ENCODE measurements at places on chromosomes 5 and 9. TPM values are rescaled to one million over a fixed set of nuclear protein-coding genes. Genes with fewer than 3 reads are reported as not detected.

Gene NFIB
- 15.6 TPM for polyA plus RNA-seq

Gene PALM2AKAP2
- polyA plus RNA-seq, result 0.26 TPM

Gene CSF1R
- polyA plus RNA-seq, result 7.5 TPM

Gene CYLC2
- polyA plus RNA-seq, result not detected

Gene ZNF454
- 0.77 TPM for polyA plus RNA-seq

GRCh38 chr9:16043756-16044578 lies 491.1 kb downstream of the CCDC171 start:
- H3K36me3 ChIP-seq, result no peaks in the 10 kb centered on the region
- DNase-seq, result peak; percentile 88
- H3K4me3 ChIP-seq, result no peak overlapping the region
- no peak overlapping the region for H3K27ac ChIP-seq
- H3K27me3 ChIP-seq, result no peaks in the 10 kb centered on the region

DNA sequence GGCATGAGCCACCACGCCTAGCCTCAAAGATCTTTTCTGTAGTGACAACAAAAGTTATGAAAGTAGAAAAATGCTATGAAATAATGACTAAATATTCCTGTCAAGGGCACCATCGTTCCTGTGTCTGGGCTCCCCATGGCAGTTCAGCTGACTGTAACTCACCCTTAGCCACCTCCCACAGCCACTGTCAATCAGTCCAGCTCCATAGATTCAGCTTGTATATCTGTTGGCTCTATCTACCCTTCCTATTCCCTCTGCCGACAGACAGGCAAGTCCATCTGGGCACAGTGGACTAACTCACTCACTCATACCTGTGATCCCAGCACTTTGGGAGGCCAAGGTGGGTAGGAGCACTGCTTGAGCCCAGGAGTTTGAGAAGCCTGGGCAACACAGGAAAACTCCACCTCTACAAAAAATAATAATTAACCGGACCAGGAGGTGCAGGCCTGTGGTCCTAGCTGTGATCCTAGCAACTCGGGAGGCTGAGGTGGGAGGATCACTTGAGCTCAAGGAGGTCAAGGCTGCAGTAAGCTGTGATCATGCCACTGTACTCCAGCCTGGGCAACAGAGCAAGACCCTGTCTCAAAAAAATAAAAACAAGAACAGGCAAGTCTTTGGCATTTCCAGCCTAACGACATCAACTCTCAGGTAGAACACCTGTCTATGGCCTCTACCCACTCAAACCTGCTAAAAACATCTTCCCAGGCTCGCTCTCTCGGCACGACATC lies 6.2 kb downstream of the CAMSAP1 start:
- H3K27ac ChIP-seq, result no peak overlapping the region
- H3K36me3 ChIP-seq, result no peaks in the 10 kb centered on the region
- no peaks in the 10 kb centered on the region for H3K27me3 ChIP-seq
- no peak overlapping the region for H3K4me3 ChIP-seq
- peaks cover 13% of the 10 kb centered on the region for H3K4me1 ChIP-seq

GRCh38 chr9:121317737-121318630 lies 50.0 kb downstream of the GSN start:
- H3K36me3 ChIP-seq, result peaks cover 23% of the 10 kb centered on the region
- peaks cover 16% of the 10 kb centered on the region for H3K4me1 ChIP-seq
- no peak overlapping the region for H3K4me3 ChIP-seq
- H3K27ac ChIP-seq, result peak overlapping the region; percentile 22
- DNase-seq, result no peak

DNA sequence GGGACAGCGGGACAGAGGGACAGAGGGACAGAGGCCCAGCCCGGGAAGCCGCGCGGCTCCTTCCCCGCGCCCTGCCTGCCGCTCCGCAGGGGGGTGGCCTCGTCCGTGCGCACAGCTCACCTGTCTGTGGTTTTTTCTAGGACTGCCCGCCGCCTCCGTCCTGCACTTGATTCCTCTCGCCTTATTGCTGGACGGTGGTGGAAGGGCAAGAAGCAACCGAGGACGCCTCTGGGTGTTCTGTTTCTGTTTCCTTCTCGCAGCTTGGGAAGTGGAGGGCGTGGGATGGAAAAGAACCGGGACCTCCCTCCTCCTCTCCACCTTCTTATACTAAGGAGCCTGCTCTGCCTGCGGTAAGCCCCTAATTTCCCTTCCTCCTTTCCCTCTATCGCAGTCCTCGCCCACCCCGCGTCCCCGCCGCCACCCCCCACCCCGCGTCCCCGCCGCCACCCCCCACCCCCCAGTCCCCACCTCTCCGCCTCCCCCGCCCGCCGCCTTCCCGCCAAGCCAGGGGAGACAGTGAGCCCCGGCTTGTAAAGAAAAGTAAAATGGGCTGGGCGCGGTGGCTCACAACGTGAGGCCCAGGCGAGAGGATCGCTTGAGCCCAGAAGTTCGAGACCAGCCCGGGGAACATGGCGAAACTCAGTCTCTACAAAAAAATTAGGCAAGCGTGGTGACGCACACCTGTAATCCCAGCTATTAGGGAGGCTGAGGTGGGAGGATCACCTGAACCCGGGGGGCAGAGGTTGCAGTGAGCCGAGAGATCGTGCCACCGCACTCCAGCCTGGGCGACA lies 9.6 kb upstream of the FLT4 start:
- H3K36me3 ChIP-seq, result no peaks in the 10 kb centered on the region
- no peaks in the 10 kb centered on the region for H3K27me3 ChIP-seq
- H3K4me1 ChIP-seq, result no peaks in the 10 kb centered on the region
- H3K4me3 ChIP-seq, result no peak overlapping the region

DNA sequence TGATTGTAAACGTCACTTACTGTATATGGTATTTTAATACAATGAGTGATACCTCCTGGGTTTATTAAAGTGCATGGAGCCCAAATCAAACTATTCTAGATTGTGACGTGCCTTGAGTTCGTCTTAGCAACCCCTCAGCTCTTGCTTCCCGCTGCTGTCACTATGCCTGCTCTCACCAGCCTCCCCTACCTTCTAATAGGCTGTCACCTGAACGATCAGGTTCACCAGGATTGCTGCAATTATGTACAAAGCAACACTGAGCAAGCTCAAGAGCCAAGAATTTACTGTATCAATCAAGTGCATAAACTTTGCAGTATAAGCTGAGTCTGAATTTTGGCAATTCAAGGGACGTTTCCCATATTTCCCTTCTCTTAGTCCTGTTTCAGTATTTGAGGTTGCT lies 3.0 kb downstream of the LECT2 start:
- H3K36me3 ChIP-seq, result no peaks in the 10 kb centered on the region
- H3K4me1 ChIP-seq, result no peaks in the 10 kb centered on the region
- H3K27me3 ChIP-seq, result no peaks in the 10 kb centered on the region

DNA sequence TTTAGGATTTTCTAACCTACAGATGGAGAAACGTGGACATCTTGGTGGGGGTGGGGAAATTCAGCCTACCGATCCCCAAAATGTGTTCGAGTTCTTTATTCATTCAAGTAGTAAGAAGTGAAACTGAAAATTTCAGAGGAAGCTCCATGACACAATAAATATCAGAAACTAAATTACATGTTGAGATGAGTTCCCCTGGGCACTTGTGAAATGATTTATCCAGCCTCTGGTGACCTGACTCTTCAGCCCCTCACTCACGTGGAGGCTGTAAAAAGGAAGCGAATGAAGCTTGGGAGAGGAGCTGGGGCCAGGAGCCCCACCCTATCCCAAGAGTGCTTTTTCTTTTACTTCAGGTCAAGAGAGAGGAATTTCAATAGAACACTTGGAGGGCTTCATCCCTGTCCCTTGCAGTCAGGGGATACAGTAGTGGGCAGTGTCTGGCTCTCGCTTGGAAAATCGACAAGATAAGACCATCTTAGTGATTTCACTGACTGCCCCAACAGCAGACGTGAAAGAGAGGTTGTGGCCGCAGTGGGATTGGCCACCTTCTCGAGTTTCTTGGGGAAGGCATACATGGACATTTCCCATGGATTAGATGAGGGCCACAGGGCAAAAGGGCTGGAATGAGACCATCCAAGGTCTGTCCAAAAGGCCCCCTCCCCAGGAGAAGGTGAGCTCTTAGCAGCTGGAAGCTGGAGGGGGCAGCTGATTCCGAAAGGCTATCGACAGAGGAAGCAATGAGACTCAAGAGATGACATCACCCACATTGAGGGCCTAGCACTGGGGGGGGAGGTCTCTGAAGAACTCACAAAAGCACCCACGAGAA lies 76.8 kb upstream of the SH3PXD2B start:
- H3K36me3 ChIP-seq, result no peaks in the 10 kb centered on the region
- H3K4me1 ChIP-seq, result no peaks in the 10 kb centered on the region
- no peaks in the 10 kb centered on the region for H3K27me3 ChIP-seq
- no peak for DNase-seq

DNA sequence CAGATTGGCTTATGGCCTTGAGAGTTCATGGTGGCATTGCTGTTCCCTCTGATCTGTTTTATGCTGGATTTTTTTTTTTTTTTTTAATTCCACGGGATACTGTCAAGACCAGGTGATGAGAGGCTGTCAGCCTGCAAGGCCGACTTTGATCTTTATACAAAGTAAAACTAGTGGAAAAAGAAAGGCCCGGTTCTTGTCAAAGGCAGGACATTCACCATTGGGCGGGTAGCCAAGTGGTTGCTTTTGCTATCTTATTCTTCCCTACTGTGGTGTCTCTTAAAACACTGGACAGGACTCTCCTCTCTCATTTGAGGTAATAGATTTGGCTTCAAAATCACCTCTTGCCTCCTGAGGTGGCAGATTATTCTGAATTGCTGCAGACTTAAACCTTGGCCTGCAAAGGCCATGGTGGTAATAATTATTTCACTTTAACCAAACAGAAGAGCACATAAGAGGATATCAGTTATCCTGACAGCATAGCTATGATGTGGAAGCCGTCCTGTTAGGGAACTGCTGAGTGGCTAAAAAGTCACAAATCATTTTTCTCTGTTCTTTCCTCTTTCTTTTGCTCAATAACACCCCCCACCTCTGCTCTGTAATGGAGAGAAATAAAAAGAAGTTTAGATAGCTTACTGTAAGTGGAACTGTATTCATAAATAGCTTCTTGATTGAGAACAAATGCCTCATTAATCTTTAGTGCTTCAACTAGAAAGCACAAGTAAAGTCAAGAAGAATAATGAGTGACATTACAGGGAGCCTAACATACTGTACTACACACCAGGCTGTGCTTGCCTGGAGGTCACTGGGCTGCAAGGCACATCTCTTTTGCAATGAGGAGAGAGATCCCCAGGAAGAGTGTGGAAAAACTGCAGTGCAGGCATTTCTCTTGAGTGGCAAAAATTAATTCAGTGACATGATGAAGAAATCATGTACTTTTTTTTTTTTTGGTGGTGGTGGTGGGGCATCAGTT lies 275.6 kb downstream of the KDM4C start:
- H3K36me3 ChIP-seq, result no peaks in the 10 kb centered on the region
- DNase-seq, result no peak
- H3K4me1 ChIP-seq, result no peaks in the 10 kb centered on the region
- no peaks in the 10 kb centered on the region for H3K27me3 ChIP-seq

DNA sequence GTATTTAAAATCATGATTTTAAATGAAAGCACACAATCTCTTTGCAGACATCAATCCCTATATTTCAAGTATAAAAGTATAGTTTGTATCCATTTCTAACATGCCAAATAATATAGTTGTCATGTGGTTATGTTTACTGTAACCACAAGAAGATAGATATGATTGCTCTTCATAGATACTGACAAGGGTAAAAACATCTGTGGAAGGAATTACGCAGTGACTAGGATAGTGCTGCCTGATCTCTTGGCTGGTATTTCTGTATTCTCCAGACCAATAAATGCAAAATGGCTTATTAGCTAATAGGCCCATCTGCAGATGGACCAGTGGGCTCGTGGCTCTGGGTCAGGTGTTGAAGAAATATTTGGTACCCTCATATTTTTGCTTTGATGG lies 34.9 kb upstream of the FBN2 start:
- no peaks in the 10 kb centered on the region for H3K4me1 ChIP-seq
- H3K36me3 ChIP-seq, result no peaks in the 10 kb centered on the region
- no peak overlapping the region for H3K4me3 ChIP-seq
- no peaks in the 10 kb centered on the region for H3K27me3 ChIP-seq

DNA sequence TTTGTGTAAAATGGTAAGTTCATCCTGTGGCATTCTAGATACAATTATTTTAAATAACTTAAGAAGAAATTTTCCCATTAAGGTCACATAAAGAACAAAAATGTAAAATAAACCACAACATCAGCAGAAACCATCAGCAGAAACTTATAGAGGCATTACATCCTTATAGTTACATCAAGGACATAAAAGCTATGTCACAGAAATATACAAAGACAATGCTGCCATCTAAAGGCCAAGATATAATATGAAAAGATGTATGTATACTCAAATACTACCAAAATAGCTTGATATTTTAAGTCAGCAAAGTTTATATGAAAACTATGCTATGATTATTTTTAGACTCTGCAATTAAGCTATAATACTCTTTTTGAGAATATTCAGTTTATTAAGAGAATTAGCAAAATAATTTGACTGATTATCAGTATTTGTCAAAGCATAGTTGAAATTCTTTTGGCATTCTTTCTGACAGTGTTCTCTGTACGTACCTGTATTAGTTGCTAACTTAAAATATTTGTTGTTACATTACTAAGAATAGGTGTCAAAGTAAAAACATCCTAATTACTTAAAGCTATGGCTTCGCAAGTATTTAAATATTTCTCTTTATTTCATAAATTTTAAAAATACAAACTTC lies 36.2 kb downstream of the FBXL17 start:
- no peaks in the 10 kb centered on the region for H3K27me3 ChIP-seq
- H3K27ac ChIP-seq, result no peak overlapping the region
- no peaks in the 10 kb centered on the region for H3K36me3 ChIP-seq
- no peak overlapping the region for H3K4me3 ChIP-seq
- peak; percentile 68 for DNase-seq

DNA sequence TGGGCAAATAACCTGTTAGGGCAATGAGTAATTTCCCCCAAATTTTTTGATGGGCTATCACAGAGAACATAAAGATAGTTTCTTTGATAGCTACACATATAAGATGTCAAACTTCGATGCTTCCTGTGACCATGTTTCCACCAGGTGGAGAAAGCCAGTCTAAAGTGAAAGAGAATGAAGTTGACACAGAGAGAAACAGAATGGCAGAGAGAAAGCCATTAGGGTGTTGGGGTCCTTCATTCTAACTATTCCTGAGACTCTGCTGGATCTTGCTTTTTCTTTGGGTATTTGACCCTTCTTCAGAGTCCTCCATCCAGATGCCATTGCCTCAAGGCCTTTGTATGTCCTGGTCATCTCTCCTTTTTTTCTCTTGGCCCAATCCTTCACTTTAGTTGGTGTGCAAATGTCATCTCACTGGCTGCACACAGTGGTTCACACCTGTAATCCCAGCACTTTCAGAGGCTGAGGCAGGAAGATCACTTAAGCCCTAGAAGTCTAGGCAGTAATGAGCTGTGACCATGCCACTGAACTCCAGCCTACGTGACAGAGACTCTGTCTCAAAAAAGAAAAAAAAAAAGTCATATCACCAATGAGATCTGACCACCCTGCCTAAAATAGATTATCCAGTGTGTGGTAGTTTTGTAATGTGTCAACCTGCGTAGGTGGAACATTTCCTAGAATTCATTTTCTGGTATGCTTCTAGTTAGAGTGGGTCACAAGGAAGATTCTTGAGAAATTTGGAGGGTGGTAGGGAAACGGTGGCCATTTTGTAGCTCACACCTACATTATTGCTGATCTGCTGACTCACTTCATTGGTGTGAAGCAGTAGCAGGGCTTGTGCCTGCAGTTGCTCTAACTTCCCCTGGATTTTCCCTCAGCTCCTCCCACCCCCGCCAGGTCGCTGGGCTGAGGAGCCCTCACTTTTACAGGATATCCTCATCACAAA lies 20.8 kb upstream of the KIF2A start:
- no peaks in the 10 kb centered on the region for H3K27me3 ChIP-seq
- no peaks in the 10 kb centered on the region for H3K4me1 ChIP-seq
- H3K4me3 ChIP-seq, result no peak overlapping the region
- H3K36me3 ChIP-seq, result no peaks in the 10 kb centered on the region
- DNase-seq, result no peak
- no peak overlapping the region for H3K27ac ChIP-seq

Measured in kidney (tissue), 22 donors.